NCI-H1048 (cell line): ENCODE measurements at places on chromosomes 16 and 17.
A peak's percentile ranks its signal among the peaks of the same experiment; 100 is the strongest.

DNA sequence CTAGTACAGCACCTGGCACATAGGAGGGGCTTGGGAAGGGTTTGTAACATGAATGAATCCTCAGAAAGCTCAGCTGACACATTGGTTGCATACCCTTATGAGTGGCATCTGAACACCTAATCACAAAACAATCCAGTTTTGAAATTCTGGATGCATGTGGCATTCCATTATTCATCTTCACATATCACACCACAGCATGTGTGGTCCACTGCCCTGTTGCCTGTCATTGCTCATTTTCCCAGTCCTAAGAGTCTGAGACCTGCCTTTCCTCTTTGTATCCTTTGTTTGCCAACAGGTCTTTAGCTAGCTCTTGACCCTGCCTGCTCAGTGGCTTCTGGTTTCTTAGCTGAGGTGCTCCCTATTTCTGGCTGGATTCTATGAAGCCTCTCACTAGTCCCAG, 170.8 kb upstream of the ASIC2 start:
- DNase-seq = no peak

- no peak for DNase-seq
Observed at GRCh38 chr17:43220511-43221125, 7.8 kb downstream of the CCDC200 start.

GRCh38 chr16:529012-529575, 1.6 kb downstream of the CAPN15 start:
- DNase-seq = no peak

GRCh38 chr17:80951121-80952090, 40.2 kb upstream of the CHMP6 start:
- no peak for DNase-seq

DNA sequence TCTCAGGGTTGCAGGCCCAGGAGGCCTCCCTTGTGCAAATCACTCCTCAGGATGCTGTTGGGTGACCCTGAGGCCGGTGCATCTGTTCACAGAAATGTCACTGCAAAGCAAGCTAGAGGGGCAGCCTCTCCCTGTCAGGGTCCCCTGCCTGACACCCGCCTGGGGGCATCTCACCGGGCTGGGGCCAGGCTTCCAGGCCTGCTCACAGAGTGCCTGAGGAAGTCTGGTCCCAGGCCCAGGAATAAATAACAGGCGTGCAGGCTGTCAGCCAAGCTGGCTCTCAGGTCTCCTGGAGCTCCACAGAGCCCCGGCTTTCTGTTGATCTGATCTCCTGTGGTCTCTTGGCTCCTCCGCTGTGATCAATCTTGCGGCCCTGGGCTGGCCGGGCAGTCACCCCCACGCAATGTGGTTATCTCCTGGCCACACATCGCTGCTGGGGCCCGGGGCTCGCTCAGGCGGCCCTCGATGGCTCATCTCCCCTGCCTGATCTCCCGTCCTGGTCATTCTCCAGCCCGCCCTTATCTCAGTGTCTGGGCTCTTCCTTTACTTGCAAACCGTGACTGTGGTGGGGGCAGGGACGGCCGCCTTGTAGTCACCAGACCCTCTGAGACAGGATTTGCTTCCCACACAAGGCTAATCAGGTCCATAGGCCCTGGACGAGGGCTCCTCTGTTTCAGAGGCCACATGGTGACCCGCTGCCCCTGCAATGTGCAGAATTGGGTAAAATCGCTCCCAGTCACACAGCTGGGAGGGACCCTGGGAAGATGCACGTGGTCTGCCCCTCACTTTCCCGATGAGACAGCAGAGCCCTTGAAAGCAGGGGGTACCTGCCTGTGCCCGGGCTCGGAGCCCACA, 231.2 kb upstream of the GSE1 start:
- no peak for DNase-seq

DNA sequence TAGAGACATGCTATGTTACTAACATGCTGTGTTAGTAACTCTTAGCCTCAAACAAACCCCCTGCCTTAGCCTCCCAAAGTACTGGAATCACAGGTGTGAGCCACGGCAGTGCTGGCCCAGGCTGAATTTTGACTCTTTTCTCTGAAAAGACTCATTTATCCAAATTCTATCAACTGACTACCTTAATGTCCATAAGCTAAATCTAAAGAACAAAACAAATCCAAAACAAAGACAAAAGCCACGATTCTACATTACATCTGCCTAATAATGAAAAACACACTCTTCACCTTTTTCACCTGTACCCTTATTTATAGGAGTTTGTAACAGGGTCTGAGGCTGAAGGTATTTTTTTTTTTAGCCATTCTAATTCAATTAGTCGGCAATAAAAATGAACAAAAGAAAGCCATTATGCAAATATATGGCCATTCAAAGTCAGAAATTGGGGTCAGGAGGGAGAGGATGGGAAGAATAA, 432.5 kb downstream of the RBFOX1 start:
- DNase-seq = no peak

GRCh38 chr16:81654346-81654745, 124.7 kb upstream of the PLCG2 start:
- no peak for DNase-seq

GRCh38 chr16:4384509-4384942, 12.9 kb downstream of the VASN start:
- no peak for DNase-seq

DNA sequence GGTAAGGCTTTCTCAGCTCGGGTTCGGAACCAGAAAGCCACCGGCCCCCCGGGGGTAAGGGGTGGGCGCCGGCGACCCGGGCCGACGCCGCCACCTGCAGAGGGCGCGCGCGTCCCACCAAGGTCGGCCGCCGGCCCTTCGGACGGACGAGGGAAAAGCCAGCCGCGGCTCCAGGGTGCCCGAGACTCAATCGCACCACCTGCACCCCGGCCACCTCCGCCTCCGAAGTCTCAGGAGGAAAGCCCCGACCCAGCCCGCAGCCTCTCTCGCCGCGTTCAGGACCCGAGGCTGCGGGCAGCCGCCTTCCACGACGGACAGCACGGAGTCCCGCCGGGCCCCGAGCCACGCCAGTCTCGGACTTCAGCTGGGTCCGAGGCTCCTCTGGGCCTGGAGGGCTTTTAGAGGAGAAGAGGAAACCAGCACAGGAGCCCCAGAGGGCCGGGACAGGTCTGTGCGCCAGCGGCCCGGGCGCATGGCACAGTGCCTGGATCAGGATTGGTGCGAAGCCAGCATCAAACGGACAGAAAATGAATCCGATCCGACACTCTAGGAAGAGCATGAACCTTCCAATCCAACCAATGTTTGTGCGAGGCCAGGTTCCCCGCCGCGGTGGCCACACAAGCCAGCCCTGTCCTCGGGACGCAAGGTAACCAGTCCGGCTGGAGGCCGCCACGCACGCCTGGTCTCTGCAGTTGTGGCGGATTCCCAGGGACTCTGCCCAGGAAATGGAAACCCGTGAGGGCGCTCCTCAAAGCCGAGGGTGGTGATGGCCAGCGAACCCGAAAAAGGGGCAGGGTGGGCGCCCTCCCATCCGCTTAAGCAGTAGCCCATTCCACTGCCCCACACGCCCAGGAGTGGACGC, 6.7 kb downstream of the CBX8 start:
- no peak for DNase-seq

DNA sequence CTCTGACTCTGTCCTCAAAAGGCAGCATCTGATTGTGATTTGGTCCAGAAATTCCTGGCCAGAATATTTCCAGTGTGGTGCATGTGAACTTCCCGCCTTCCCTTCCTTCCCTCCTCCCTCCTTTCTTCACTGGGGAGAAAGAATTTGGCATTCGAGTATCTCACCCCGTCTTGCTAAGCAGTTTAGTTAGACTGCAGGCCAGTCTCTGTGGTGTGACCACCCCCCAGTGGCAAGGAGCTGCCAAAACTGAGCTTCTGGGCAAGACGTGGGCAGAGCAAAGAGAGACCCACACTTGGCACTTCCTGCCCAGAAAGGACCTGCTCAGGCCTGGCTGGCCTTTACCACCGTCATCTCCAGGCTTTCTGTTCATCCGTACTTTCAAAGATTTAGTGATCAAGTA, 36.4 kb downstream of the SNX20 start:
- DNase-seq = no peak

- DNase-seq = peak; percentile 53
Observed at GRCh38 chr17:75633486-75634375, 497 bp downstream of the SMIM5 start.
